ENCODE measurements at places on chromosomes 12 and 14.

DNA sequence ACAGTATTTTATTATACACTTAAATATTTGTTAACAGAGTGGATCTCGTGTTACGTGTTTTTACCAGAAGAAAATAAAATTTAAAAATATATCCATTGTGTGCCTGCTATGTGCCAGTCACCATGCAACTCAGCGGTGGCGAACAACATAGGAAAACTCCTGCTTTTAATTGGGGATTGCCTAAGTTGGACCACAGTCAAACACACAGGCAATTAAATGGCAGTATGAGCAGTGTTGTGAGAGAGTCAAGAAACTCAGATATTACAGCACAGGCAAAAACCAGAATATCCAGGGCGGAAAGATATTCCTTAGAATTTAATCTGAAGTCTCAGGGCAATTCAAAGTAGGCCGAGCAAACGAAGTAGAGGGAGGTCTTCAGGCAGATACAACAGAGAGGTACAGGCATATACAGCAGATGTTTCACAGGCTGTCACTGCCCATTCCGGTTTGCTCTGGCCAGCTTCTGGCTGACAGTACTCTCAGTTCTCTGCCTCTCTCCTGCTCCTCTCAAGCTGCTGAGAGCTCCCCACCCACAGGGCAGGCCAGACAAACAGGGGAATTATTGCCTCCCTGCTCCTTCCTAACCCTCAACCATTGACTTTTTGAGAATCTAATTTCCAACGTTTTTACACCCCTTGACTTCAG lies 540.2 kb upstream of the TMEM132C start:
- no peak for DNase-seq

DNA sequence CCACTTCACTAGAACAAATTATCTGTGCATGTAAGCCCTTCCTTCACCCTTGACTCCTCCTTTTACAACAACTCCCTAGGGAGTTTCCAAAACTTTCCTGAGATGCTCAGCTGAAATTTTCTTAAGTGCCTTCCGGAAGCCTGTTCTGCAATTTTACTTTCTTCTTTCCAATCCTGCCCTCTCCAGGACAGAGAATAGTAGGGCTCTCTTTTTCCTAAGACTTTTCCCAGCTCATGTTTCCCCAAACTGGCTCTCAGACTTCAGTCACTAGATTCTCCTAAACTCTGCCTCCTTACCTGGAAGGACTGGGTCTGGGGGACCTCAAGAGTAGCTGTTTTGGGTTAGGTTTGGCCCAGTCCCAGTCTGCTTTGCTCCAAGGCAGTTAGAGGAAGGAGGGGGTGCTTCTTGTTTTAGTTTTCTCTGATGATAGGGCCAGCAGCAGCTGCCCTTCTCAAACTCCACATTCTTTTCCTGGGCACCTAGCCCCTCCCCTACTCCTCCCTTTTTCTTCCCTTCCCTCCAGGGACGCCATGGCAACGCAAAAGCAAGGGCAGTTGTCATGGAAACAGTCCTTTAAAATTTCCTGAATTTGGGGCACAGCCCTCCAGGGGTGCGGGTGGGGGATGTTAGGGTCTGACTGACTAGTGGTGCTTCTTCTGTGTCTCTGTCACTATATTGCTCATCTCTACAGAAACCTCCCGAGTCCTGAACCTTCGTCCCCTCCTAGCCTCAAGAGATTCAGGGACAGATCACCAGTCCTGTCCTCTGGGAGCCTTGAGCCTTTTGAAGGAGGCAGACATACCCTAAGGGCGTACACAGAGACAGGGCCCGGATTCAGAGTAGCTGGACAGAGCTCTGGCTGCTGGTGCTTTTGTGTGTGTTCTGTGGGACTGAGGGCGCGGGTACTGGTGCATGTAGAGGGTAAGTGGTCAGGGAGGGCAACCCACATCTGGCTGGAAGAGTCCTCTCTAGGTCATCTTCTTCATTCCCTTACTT lies 17.0 kb downstream of the PPP1R1A start:
- no peak for DNase-seq

- no peak for DNase-seq
Measured at GRCh38 chr12:76627346-76628135, 68.0 kb upstream of the OSBPL8 start.

DNA sequence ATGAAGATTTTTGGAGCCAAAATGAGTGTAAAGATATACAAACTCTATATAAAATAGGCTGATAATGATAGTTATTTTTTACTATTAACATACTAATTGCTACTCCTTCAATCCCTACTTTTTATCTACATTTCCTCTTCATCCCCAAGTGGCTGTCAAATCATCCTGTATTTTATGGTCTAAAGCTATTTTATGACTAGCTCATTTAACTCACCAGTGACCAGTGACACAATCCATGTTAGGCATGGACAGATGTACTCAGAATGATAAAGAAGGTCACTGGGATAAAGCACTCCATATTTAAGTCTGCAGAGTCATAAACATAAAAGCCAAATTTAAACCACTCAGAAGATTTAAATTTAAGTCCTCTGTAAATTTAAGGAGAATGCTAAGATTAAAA lies 183.0 kb downstream of the MED13L start:
- no peak for DNase-seq

GRCh38 chr12:121538699-121539061 lies 42.1 kb downstream of the KDM2B start:
- DNase-seq, result no peak

GRCh38 chr12:105020241-105020962 lies 34.3 kb downstream of the NOPCHAP1 start:
- no peak for DNase-seq

DNA sequence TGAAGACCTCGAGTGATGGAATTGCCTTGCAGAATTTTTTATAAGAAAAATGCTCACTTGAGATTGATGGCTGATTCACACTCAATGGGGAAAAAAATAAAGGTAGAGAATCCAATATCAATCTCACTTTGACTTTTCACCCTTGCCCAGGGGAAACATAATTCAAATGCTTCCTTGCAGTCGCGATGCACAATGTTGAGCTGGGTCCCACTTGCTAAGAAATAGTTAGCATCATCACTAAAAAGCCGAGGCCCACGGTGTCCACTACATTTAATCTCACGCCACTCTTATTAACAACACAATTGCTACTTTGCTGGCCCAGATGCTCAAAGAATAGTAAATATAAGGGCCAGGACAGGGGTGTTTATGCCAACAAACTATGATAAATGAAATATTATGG lies 223.4 kb downstream of the SPTSSA start:
- no peak for DNase-seq

DNA sequence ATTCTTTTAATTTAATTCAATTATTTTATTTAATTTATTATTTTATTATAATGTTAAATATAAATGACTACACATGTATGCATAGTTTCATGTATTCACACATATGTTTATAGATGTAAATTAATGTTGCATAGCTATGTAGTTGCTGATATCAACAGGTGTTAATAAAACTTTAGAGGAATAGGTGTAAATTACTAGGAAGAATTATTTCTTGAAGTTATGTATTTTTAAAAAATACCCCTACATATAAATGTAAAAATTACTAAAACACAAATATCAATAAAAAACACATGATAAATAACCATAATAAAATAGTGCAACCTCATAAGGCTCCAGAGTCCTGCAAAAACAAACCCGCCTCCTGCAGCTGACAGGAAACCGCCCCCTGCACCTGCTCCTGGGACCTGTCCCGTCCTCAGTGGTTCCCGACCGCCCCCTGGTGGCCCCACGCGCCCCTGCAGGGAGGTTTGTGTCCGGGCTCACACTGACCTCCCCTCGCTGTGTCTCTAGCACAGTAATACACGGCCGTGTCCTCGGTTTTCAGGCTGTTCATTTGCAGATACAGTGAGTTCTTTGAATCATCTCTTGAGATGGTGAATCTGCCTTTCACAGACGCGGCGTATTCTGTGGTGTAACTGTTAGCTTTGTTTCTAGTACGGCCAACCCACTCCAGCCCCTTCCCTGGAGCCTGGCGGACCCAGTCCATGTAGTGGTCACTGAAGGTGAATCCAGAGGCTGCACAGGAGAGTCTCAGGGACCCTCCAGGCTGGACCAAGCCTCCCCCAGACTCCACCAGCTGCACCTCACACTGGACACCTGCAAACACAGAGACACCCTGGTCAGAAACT lies 1264.0 kb downstream of the TMEM121 start:
- no peak for DNase-seq

DNA sequence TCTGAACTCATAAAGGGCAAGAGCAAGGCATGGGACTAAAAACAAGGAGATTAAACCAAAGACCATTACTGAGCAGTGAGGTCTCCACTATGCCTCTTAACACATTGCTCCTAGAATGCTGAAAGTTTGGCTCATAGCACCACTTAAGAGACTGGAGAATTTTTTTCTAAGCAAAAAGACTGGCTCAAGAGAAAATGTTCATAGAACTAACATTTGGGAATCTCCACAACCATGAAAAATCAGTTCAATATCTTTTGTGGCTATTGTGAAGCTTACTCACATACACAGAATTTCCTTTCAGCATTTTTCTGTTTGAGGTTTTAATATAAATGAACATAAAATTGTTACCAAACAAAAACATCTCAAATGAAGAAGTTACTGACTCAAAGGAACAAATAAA lies 255.8 kb downstream of the CCDC91 start:
- DNase-seq, result no peak

- DNase-seq, result no peak
Measured at GRCh38 chr12:109870648-109871047, 9.7 kb downstream of the GLTP start.

DNA sequence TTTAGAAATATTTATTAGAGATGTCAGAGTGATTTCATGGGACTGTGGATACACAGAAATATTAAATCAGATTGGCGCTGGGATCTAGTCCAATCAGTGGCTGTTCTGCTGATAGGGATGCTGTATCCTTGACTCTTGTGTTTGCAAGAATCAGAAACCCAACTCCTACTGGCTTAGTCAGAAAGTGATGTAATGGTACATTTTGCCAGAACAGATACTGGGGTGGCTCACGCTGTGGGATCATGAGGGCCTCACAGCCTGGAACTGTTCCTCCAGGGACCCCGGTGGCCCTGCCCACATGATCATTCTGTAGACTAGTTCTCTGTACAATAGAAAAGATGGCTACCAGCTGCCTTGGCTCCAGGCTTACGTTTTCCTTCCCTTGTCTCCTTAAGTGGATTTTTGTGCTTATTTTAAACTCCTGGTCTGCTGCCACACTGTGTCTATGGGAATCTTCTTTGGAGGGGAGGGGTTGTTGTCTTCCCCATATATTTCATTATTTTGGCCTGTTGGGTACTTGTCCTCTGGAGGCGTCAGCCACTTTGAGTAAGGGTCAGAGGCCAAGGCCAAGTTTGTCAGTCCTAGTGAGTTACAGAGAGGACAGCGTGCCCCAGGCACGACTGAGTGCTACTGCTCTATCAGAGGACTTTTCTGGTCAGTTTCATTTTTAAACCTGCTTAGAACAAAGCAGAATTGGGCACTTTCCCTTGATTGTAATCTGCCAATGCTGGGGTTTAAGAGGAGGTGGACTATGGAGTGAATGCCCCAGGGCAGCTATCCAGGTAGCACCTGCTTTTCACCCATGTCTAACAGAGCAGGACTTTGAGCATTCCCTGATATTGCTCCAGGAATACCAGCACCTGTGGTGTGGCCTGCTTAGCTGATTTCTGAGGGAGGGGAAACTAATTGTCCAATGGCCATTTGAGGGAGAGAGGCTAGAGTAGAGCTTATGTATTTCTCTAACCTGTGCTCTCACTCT lies 164.3 kb downstream of the SLC5A8 start:
- DNase-seq, result no peak

- DNase-seq, result peak; percentile 27
Measured at GRCh38 chr14:69326611-69327010, 66.7 kb downstream of the GALNT16 start.

GRCh38 chr12:78038541-78038940 lies 207.8 kb downstream of the NAV3 start:
- DNase-seq, result no peak

DNA sequence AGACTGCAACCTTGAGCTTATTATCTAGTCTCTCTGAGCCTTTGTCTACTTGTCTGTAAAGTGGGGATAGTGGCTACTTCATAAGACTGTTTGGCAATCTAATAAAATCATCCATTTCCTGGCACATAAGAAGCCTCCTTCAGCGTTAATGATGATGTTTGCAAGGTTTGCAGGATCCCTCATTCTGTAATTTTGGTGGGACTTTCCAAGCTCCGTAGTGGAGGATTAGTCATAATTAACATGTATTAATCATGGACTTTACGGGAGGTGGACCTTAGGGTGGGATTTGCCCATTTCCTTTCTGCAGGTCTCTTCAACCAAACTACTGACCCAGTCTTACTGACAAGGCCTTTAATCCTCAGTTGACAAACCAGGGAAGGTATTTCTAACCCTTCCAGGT lies 66.2 kb downstream of the NTF3 start:
- DNase-seq, result no peak

GRCh38 chr14:26982071-26982470 lies 384.2 kb upstream of the NOVA1 start:
- no peak for DNase-seq

DNA sequence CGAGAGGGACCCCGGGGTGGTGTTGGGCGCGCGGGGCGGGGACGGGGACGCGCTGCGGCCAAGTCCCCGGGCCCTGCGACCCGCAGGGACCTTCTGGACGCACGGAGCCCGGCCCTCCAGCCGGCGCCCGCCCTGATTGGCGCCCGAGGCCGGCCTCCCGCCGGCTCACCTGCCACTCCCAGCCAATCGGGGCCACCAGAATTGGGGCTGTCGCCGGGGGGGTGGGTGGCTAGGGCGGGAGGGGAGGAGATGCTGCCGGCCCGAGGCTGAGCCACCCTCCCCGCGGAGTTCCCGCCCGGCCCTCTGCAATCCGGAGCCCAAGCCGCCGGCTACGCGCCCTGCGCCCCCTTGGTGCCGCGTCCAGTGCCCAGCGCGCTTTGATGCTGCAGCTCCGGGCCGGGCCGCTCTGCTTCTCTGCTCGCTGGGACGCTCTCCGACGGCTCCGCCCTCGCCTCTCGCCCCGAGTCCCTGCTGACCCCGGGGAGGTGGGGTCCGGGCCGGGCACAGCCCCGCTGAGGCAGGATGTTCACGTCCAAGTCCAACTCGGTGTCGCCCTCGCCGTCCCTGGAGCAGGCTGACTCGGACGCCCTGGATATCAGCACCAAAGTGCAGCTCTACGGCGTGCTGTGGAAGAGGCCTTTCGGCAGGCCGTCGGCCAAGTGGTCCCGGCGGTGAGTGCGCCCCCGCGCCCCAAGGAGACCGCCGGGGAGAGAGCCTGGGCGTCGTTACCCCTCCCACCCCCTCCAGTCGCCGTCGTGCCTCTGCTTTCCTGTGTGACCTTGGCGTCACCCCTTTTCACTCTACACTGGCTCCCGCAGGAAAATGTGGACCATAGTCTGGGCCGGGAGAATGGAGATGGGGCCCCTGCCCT lies at the start of gene PLEKHD1:
PLEKHD1 (plus strand) TSS at position 285 of the 871 bp plus-strand sequence; CDS start at position 523, 238 bp downstream.
- DNase-seq, result no peak

DNA sequence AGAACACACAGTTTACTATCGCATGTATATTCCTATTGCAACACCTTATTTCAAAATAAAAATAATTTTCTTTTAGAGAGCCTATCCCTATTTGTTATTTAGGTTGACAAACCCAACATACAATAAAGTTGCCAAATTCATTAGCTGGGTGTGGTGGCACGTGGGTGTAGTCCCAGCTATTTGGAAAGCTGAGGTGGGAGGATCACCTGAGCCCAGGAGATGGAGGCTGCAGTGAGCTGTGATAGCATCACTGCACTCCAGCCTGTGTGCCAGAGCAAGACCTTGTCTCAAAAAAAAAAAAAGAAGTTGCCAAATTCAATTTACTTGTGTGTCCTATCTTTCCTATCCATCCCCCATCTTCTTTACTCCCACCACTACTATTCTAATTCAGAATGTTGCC lies 23.9 kb downstream of the DENND5B start:
- no peak for DNase-seq

- no peak for DNase-seq
Measured at GRCh38 chr12:92418381-92418780, 272.7 kb upstream of the BTG1 start.

Measured in sigmoid colon (tissue), 7 donors.